ENCODE measurements at places on chromosomes 16 and 17. TPM values are rescaled to one million over a fixed set of nuclear protein-coding genes. Genes with fewer than 3 reads are reported as not detected.

CX3CL1 gene
- 6.7 TPM for total RNA-seq

TIMP2 gene
- 6.2 TPM for total RNA-seq

ITGAX gene
- total RNA-seq = not detected

SMG1 gene
- total RNA-seq = 20.1 TPM

TBC1D3C gene
- total RNA-seq = not detected

C16orf86 gene
- 1.5 TPM for total RNA-seq

SEPTIN1 gene
- not detected for total RNA-seq

TPPP3 gene
- total RNA-seq = 0.19 TPM

CD300LG gene
- total RNA-seq = not detected

LRRC37A gene
- total RNA-seq = 0.49 TPM

ARHGAP23 gene
- total RNA-seq = 67.6 TPM

DNAI2 gene
- not detected for total RNA-seq

CIITA gene
- 0.07 TPM for total RNA-seq

SPAG5 gene
- total RNA-seq = 44.5 TPM

HSD3B7 gene
- total RNA-seq = 10.4 TPM
